ENCODE measurements at places on chromosomes 16 and 17. TPM values are rescaled to one million over a fixed set of nuclear protein-coding genes. Genes with fewer than 3 reads are reported as not detected.

DNA sequence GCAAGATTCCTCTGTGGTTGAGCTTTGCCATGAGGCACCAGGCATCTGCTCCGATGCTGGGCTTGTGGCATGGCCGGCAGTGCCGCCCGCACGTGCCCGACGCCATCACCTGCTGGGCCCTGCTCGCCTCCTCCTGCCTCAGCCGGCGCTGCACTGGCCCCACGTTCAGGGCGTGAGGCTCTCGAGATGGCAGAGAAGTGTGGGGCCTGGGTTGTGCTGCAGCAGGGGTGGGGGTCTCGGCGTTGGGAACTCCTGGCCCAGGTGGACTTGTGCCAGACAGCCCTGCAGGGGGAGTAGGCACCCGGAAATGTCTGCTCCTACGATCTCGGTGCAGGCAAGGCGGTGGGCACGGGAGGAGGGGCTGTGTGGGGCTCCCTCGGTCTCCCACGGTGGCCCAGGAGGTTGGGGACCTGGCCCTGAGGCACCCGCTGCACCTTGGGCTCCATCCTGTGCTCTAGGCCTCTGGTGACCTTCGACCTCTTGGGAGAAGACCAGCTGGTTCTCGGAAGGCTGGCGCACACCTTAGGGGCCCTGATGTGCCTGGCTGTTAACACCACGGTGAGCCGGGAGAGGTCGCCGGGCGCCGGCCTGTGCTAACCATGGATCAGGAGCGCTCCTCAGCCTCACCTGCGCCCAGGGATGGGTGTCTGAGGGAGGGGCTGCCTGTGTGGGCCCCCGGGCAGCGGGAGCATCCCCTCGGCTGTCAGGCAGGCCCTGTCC lies 13.5 kb downstream of the TELO2 start:
- DNase-seq = no peak

- peak; percentile 71 for DNase-seq
Measured at GRCh38 chr16:72124761-72125634, 31.4 kb downstream of the DHX38 start.

- peak; percentile 20 for DNase-seq
Measured at GRCh38 chr17:60934723-60935122, 257.1 kb downstream of the BCAS3 start.

- DNase-seq = no peak
Measured at GRCh38 chr17:68197091-68197996, 50.5 kb upstream of the AMZ2 start.

- DNase-seq = no peak
Measured at GRCh38 chr16:55222486-55222885, 101.5 kb upstream of the IRX6 start.

DNA sequence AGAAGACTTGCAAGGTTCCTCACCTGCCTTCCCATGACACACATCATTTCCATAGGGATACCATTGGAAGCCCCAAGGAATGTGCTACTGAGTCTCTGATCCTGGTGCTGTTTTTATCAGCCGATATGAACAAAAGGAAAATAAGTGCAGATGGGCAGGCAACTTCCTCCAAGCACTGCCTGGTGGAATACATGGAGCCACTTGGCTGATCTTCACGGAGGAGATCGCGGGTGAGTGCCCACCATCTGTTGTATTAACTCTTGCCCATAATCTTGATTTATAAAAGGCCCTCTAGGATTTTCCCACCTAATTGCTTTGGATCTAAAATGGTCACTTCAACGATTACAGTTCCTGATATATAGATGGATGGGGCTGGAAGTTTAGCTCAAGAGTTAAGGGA lies 24.7 kb upstream of the CDRT15 start:
- DNase-seq = no peak

DNA sequence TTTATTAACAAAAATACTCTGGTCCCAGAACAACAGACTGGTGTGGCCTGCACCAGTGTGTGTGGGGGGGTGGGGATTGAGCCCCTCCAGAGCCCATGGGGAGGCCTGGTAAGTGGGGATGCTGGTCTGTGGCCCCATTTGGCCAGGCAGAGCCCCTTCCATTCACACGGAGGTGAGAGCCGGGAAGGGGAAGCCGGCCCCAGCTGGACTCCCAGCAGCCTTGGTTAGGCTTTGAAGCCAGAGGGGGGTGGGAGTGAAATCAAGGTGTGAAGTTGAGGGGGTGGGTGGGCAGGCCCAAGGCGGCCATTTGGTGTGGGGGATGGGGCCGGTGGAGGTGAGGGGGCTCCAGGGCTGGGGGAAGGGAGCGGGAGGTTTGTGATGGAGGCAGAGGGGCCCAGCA lies 5.9 kb downstream of the TBX6 start:
- DNase-seq = no peak

DNA sequence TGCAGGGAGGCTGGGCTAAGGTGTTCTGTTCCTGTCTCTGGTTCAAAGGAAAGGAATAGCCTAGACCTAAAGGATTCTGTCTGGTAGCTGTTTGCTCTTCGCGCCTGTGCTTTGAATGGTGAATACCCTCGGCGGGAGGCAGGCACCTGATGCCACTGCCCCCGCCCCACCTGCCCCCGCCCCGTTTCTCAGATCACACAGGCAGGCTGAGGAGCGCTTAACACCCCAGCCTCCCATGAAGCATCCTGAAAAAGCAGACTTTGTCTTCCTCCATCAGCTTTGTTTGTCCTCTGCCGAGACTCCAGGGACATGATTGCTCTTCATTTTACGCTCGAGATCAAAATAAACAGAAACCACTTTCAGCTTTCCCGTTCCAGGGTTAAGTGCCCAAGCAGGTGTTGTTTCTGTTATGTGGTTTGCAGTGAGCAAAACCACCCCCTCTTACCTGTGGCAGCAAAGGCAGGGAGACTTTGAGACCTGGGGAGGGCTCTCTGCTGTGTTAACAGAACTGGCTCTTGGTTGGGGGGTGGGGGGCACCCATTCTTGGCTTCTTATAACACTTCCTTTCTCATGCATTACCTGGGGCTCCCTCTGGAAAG lies 452.1 kb downstream of the WWOX start:
- DNase-seq = no peak

- DNase-seq = no peak
Measured at GRCh38 chr16:85923153-85924021, 24.4 kb downstream of the IRF8 start.

GRCh38 chr17:35898283-35899070 lies 18.3 kb upstream of the CCL5 start:
- DNase-seq = peak; percentile 80

- DNase-seq = no peak
Measured at GRCh38 chr17:4358154-4358553, 8.3 kb downstream of the UBE2G1 start.

DNA sequence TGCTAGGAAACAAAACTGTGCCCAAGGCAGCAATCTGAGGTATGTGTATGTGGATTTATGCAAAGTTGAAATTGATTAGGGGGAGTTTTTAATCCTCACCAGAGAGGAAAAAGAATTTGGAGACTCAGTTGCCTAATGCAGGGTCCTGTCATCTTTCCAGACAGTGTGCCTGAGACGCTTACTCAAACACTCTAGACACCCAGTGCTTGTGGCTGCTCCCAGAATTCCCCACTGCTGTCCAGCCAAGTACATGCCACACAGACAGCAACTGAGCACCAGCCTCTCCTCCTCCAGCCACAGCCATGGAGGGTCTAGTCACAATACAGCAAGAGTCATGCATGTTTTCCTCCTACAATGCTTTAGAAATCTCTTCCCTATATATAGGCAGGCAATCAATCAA lies 118.1 kb downstream of the HIC1 start:
- no peak for DNase-seq

- DNase-seq = no peak
Measured at GRCh38 chr17:51120357-51120738, 320 bp downstream of the SPAG9 start.

DNA sequence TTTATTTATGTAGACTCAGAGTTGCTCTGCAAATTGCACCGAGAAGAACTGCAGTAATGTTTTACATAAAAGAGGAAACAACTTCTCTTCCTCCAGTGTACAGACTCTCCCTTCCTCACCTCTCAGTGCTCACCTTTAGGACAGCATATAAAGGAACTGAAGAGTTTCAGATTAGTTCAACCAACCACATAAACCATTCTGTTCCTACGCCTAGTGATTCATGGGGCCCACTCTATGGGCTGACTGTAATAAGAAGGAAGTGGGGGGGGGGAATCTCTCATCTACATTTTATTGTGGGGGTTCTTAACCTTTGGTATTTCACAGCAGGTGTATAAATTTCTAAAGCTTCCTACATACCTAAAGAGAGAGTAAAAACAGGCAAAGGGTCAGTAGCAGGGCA lies 18.3 kb downstream of the ZSWIM7 start:
- no peak for DNase-seq

GRCh38 chr17:64599827-64600226 lies 62.3 kb downstream of the SMURF2 start:
- DNase-seq = no peak

- peak; percentile 72 for DNase-seq
Measured at GRCh38 chr16:22641131-22641628, 130.5 kb downstream of the NPIPB5 start.

GRCh38 chr17:9668517-9668916 lies 23.2 kb downstream of the USP43 start:
- peak; percentile 91 for DNase-seq

DNA sequence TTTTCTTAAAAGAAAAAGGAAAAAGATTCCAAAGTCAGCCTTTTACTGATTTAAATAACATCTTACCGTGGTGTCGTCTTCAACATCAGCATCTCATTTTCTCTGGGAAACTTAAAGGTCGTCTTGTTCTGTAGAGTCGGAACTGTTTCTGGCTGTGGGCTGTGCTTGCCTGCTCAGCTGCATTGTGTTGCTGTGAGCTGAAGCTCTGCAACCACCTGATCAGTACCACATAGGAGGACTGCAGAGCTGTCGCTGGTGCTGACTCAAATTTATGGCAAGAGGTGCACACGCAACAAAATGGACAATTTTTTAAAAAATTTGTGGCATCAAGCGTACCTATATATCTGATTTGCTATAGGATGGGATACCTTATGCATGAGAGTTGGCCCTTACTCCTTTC lies at the start of gene OMG:
OMG (minus strand) TSS at position 150 of the 400 bp plus-strand sequence. CDS start 908 bp downstream, outside the sequence.
- no peak for DNase-seq

GRCh38 chr16:19746561-19746960 lies 28.5 kb downstream of the IQCK start:
- DNase-seq = no peak

DNA sequence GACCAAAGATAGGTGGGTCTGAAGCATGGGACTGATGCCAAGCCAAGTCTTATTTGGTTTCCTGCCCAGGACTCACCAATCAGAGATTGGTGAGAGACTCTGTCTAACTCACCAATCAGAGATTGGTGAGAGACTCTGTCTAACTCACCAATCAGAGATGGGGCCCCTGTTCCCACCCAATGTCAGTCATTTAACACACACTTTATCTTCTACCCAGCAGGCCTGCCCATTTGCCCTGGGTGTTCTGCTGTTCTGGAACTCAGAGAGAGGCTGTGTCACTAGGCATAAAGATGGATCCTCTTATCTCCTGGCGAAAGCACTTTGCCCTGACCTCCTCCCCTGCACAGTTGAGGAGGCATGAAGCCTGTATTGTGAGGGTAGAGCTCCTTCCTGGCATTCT lies 5.4 kb upstream of the RHOT1 start:
- DNase-seq = no peak

GRCh38 chr16:84055366-84055765 lies 12.8 kb upstream of the SLC38A8 start:
- no peak for DNase-seq

DNA sequence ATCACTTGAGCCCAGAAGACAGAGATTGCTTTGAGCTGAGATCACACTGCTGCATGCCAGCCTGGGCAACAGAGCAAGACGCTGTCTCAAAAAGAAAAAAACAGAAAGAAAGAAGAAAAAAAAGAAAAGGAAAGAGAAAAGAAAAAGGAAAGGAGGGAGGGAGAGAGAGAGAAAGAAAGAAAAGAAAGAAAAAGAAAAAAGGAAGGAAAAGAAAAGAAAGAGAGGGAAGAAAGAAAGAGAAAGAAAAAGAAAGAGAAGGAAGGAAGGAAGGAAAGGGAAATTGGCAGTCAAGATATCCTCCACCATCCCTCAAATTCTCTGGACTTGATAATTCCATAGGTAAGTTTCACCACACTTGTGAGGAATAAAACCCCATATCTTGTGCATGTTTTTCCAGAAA lies 71.4 kb upstream of the WSB1 start:
- DNase-seq = no peak

- no peak for DNase-seq
Measured at GRCh38 chr17:15269780-15270089, 4.6 kb upstream of the PMP22 start.

DNA sequence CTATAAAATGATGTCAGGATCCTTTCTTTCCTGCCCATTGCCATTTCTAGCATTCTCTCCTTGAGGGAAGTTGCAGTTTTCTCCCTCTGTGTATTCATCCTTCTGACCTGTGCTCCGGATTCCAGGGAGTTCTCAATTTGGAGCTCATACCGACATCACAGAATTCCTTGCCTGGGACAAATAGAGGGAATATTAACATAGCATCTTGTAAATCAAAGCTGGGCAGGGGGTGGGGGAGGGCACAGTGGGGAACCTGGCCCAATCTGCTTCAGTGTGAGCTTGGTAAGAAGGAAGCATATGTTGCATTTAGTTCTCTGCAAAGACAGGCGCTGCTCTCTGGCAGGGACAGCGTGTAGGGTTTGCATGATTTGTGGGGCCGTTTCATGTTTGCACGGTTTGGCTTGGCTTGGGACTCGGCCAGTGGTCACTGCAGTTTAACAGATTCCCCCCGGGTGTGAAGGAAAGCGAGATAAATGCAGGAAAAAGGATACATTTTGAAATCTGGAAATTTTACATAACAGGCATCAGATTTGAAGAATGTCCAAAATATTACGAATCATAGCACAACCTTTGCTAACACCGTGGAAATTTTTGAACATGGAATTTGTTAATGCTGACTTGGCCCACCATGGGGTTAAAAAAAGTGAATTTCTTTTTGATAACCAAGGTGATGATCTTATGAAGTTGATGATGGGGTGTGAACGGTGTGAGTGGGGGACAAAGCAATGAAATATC lies 178.0 kb downstream of the WWOX start:
- no peak for DNase-seq

- DNase-seq = no peak
Measured at GRCh38 chr16:78249832-78250231, 150.4 kb downstream of the WWOX start.

Gene ABCC6
- not detected for total RNA-seq

Gene PYY
- not detected for total RNA-seq

Gene WDR90
- 40.4 TPM for total RNA-seq

Gene TBC1D28
- not detected for total RNA-seq

Gene CETP
- total RNA-seq = not detected

Gene HGS
- total RNA-seq = 160 TPM

Gene GP1BA
- total RNA-seq = not detected

Gene NGFR
- total RNA-seq = 0.26 TPM

Gene PHOSPHO1
- not detected for total RNA-seq

Gene RNF43
- total RNA-seq = 7.9 TPM

Gene G6PC1
- not detected for total RNA-seq
